Stimulated activated CD8-positive, alpha-beta memory T cell treated with anti-CD3 and anti-CD28 coated beads, Interleukin-7, amount 100 ng/mL, for 1 hour (primary cell): ENCODE measurements at places on chromosomes 1 and 21.

DNA sequence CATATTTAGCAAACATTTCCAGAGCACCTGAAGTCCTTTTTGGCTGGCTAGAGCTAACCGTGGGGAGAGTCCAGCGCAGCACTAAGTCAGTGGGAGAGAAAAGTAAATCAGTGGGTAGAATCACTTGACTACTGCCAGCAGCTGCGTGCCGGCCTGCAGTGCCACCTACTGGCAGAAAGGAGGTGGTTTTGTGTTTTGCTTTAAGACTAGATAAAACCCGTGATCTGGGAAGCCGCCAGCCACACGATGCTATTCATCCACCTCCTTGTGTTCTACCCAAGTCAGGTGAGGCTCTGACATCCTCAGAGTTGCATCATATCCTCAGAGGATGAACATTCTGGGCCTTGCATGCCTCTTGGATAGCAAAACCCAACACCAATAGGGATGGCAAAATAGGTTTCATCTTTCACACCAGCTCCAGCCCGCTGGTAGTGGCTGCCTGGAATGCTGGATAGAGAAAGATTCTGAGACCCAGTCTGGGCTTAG lies 14.1 kb upstream of the HEYL start:
- peak; percentile 26 for DNase-seq

DNA sequence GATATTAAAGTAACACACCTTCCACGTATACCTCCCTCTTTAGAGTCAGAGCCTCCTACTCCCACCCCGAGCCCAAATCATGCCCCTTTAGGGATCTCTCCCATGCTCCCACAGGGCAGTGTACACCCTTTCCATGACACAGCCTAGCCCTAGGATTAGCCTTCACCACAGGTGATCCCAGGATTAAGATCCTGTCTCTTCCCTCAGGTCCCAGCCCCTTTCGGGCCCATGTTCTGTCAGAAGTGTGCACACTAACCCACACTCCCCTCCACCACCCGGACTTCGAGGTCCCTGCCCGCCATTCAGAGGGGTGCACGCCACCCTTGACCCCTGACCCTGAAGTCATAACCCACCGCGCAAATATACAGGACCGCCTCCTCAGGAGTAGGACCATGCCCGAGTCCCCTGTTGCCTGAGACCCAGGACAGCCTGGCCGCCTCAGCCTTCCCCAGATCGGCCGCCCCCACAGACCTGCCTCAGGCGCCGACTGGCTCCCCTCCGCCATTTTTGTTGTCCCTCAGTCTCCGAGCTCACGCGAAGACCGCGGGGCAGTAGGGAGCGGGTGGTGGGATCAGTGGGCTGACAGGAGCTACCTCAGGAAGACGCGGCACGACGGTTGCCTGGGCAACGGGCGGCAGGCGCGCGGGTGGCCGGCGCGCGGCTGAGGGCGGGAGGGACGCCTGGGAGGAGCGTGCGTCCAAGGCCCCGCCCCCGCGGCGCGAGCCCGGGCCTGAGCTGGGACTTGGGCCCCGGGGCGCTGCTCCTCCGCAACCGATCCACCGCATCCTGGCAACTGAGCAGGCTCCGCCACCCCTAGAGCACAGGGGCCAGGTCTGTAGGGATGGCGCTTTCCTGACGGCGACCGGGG lies at the start of gene AGBL4:
AGBL4 (minus strand) TSS at position 663 of the 868 bp plus-strand sequence.
- no peak for DNase-seq

GRCh38 chr1:175208773-175209492 lies 16.4 kb upstream of the KIAA0040 start:
- DNase-seq: no peak

- DNase-seq: peak; percentile 24
Measured at GRCh38 chr1:22053017-22053860, 730 bp downstream of the CDC42 start.

DNA sequence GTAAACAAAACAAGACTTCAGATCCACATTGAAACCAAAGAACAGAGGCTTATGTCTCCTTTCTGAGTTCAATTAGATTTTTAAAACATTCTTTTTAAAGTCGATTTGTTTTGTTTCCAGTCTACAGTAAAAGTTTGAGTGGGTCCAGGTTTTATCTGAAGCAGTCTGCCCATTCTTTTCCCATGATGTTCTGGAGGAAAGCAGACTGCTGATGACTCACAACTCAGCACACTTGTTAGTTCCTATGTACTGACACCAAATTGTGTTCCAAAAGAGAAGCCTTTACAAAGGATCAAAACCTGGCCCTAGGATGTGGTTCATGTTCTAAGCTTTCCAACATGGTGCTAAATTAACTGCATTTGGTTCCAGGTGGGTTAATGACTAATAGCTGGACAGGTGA lies 11.4 kb upstream of the CCN1 start:
- no peak for DNase-seq

- no peak for DNase-seq
Measured at GRCh38 chr1:181438013-181438412, 45.3 kb upstream of the CACNA1E start.

GRCh38 chr1:109777436-109777835 lies 13.7 kb upstream of the EPS8L3 start:
- DNase-seq: no peak

DNA sequence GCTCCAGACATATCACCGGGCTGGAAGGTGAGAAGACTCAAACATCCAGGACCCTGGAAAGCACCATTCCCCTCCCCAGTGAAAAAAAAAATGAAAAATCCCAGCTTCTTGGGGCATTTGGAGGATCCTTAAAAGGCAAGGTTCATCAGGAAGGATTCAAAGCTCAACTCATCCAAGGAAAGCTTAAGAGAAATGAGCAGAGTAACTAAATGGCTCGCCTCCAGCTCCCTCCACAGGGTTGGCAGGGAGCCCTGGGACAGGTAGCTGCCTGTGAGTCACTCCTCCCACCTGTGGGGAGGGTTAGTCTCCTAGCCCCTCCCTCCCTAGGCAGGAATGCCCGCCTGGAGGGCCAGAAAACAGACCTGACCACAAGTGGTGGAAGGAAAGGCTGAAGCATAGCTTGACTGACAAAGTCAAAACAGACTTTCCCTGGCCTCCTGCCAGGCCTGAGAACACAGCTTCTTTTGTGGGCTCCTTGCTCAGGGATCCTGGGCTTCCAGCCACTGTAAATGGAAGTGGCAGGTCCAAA lies 712 bp upstream of the LAMB3 start:
- no peak for DNase-seq

GRCh38 chr1:62585469-62586155 lies 11.7 kb upstream of the ANGPTL3 start:
- DNase-seq: no peak

- peak; percentile 47 for DNase-seq
Measured at GRCh38 chr1:65687428-65688214, 105.1 kb upstream of the PDE4B start.

GRCh38 chr1:2847086-2847985 lies 45.8 kb upstream of the TTC34 start:
- no peak for DNase-seq

DNA sequence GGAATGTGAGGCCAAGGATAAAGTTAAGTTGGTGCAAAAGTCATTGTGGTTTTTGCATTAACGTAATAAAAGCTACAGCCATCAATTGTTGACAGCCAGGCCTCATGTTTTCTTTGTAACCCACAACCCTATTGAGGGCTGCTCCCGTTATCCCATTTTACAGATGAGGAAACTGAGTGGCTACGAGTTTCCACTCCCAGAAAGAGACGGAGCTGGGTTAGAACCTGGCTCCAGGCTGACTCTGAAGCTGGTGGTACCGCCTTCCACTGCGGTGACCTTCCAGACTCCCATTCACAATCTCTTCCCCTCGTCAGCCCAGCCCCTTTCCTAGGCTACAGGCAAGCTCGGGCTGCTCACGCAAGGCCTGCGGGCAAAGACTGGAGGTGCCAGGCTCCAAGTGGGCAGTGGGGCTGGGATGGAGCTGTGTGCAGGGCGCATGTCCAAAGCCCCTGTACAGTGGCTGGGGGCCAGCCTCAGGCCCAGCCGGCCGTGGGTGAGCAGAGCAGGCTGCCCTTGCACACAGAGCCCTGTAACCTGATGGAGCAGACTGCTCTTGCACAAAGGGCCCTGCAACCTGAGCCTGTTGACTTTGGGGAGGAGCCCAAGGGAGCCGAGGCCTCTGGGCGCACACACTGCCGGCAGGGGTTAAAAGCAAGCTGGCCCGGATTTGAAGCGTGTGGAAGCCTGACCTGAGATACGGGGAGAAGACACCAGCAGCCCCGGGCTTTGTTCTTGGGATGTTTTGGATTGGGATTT lies 97.4 kb upstream of the TMPRSS2 start:
- DNase-seq: no peak

DNA sequence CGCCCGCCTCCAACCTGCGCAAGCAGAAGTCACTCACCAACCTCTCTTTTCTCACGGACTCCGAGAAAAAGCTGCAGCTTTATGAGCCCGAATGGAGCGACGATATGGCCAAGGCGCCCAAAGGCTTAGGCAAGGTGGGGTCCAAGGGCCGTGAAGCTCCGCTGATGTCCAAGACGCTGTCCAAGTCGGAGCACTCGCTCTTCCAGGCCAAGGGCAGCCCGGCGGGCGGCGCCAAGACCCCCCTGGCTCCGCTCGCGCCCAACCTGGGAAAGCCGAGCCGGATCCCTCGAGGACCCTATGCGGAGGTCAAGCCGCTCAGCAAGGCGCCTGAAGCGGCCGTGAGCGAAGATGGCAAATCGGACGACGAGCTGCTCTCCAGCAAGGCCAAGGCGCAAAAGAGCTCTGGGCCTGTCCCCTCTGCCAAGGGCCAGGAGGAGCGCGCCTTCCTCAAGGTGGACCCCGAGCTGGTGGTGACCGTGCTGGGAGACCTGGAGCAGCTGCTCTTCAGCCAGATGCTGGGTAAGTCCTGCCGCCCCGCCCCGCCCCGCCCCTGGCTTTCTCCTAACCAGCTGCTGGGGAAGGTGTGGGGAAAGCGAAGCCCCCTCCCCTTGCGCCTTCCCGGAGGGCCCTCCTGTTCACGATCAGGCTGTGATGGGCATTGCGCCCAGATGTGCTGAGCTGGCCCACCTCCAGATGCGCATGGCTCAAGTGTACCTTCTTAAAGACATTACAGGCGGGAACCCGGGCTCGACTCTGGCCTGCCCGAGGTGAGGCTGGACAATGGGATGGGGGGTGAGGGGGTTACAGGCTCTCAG lies 110.2 kb downstream of the NAV1 start:
- DNase-seq: no peak

GRCh38 chr1:116494745-116495144 lies 76.1 kb downstream of the CD58 start:
- DNase-seq: no peak

DNA sequence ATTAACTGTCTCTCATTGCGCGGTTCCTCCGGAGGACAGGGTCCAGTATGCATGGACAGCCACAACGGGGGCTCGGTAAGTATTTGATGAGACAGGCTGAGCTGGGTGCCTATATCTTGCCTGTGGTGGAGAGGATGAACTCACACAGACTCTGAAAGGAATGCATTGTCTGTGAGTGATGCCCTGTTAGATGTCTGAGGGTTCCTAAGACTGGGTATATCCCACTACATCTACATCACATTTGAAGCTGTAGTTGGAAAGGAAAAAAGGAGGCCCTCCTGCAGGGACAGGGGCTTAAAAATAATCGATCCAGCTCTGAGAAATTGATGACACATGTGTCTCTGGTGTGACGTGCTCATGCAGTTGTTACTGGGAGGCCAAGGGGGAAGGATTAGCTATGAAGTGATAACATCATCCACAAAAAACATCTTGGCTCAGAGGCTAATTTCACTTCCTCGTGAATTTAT lies 1.9 kb downstream of the ADARB1 start:
- DNase-seq: no peak

DNA sequence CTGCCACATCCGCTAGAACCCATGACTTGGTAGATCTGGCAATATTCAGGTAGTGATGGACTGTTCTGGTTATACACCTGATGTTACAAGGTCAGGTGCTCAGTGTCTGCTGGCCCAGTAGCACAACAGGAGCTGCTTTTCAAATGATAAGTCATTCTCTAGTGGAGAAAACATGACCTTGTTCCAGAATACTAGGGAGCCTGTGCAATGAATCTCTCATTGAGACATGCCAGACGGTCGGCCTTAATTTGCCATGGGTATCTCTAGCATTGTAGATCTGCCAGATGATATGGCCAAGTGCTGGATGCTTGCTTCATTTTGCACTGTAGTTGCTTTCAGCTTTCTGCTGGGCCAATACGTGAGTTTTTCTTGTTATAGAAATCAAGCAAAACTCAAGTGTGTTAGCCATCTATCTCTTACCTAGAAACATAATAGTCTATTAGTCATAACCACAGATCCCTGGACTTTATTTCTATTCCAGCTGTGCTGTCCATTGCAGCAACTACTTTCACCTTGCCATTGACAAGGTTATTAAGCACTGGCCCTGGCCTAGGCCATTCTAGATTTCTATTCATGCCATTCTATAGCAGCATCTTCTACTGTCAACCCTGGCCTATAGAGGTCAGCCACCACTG lies 13.9 kb upstream of the CENPF start:
- no peak for DNase-seq

DNA sequence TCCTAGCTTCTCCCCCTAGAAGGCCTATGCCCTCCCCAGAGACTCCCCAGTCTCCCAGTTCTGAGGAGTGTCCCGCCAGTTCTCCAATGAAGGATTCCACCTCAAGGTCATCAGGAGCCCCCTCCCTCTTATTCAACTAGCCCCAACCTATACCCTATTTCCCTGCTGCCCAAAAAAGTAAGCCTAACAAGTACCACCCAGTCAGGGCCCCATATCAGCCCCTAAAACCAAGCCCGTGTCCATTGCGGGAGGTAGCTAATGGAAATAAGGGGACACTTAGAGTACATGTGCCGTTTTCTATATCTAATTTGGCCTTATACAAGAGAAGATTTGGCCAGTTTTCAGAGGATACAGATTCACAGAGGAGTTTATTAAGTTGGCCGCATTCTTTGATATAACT lies 416.2 kb downstream of the MATN1 start:
- no peak for DNase-seq

- no peak for DNase-seq
Measured at GRCh38 chr1:180527101-180527669, 24.8 kb upstream of the ACBD6 start.

- DNase-seq: no peak
Measured at GRCh38 chr1:206897175-206897574, at the start of gene IL24. TSS of gene IL24 (plus strand) at chr1:206897443. CDS start at chr1:206897833, 390 bp downstream.

DNA sequence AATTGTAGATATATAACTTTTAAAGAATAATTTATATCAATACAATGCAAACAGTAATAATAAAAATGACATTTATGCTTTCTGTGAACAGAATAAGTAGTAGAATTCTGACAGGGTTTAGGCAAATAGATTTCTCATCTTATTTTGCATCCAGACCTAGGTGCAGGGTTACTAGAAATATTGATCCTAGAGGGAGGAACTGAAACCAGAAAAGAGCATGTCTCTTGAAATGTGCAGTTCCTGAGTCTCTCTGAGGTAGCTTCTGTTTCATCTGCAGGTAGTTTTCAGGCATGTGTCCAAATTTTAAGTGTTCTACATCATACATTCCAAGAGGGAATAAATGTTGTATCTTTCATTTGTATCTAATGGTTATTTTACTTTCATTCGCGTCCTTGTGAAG lies 631.9 kb upstream of the ADGRL4 start:
- no peak for DNase-seq

DNA sequence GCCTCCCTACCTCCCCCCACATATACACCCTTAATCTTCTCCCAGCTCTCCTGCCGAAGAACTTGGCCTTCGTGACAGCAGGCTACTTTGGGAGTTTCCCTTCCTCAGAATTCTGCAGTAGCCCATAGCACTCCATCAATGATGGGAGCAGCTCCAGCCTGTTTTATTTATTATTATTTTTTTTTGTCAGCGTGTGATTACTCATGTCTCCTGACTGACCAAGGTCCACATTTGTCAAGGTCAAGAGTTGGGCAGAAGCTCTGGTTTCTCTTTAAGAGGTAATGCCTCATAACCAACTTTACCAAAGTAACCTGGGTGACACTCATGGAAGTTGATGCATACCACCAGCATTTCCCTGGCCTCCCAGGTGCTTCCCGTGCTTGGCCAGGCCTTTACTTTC lies 125.4 kb downstream of the ZZZ3 start:
- no peak for DNase-seq

- DNase-seq: no peak
Measured at GRCh38 chr1:21927533-21928237, 9.4 kb downstream of the HSPG2 start.
